ENCODE measurements at places on chromosomes 7 and 10.

- DNase-seq = no peak
Measured at GRCh38 chr7:16810112-16810511, 5.3 kb upstream of the AGR2 start.

- no peak for DNase-seq
Measured at GRCh38 chr7:99379043-99379577, 4.6 kb downstream of the ARPC1B start.

DNA sequence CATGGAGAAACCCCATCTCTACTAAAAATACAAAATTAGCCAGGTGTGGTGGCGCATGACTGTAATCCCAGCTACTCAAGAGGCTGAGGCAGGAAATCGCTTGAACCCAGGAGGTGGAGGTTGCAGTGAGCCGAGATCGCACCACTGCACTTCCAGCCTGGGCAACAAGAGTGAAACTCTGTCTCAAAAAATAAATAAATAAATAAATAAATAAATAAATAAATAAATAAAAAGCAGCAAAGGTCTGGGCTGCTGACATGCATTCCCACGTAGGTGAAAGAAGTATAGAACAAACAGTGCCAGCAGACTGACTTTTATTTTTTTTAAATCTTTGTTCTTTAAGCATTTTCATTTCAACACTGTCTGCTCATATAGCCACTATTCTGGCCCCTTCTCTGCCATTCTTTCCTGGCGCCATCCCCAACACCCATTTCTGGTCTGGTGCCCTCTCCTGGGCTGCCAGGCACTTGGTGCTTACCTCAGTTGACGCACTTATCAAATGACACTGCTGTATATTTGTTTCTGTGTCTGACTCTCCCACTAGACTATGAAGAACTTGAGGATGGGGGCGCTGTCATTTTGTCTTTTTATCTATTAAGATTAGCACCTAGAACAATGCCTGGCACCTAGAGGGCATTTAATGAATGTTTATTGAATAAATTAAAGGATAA, 15.6 kb downstream of the FAM107B start:
- DNase-seq = no peak

GRCh38 chr10:14616955-14617730, 157.6 kb downstream of the FAM107B start:
- DNase-seq = no peak

GRCh38 chr7:9240001-9240400, 806.6 kb downstream of the NXPH1 start:
- DNase-seq = no peak

GRCh38 chr7:140219672-140220524, 43.1 kb upstream of the KDM7A start:
- DNase-seq = no peak

DNA sequence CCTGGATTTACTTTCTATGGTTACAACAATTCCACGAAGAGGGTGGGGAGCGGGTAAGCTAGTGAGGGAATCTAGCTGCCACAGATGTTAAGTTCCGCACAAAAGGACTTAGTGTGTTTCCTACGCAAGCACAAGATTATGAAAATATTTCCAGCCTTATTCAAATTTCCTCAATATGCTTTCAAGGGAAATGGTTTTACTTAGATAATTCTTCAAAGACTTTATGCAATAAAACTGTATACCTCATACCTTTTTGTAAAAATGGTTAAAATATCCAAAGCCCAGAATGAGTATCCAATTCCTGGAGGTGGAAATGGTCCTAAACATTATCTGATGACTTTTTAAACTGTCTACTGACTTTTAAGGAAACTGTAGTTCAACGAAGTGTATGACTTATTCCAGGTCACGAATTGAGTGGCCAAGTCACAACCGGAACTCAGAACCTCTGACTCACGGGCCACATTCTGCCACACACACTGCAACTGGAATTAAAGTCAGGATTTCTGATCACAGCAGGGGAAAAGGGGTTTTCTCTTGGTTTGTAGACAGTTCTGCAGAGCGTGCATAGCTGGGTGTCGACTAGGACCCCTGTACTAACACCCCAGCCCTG, 20.2 kb upstream of the INSIG1 start:
- no peak for DNase-seq

- no peak for DNase-seq
Measured at GRCh38 chr10:70474780-70475179, 3.8 kb upstream of the PALD1 start.

GRCh38 chr10:15363031-15363430, 8.1 kb downstream of the FAM171A1 start:
- DNase-seq = no peak

DNA sequence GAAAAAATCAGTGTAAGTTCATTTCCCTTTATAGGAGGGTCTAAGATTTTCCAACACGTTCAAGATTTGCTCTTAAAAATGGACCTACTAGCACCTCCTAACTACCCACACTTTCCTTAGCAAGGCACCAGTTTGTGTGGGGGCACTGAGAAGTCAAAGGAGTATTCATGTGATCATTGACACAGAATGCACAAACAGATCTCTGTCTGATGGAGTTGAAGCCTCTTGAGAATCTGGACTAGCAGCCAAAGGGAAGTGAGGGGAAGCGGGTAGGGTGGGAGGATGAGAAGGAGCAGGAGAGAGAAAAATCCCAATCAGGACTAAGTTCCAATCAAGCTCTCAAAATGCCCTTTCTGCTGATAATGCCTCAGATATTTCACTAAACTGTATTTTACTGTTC, 4.1 kb downstream of the MMS19 start:
- no peak for DNase-seq

- no peak for DNase-seq
Measured at GRCh38 chr10:84826704-84827103, 498.3 kb downstream of the CCSER2 start.

DNA sequence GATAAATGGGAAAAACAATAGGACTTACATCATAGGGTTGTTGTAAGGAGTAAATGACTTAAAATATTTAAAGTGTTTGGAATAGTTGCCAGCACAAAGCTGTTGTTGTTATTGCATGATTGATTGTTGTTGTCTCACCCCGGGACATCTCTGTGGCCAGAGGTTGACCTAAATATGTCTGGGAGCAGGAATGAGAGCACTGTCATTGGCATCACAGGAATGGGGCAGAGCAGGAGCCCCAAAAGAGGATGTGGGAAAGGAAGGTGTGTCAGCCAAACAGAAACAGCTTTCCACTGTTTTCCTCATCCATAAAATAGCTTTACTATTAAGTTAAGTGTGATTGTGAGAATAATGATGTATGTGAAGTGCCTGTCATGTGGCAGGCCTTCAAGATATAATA, 121.6 kb downstream of the TMEM168 start:
- DNase-seq = no peak

DNA sequence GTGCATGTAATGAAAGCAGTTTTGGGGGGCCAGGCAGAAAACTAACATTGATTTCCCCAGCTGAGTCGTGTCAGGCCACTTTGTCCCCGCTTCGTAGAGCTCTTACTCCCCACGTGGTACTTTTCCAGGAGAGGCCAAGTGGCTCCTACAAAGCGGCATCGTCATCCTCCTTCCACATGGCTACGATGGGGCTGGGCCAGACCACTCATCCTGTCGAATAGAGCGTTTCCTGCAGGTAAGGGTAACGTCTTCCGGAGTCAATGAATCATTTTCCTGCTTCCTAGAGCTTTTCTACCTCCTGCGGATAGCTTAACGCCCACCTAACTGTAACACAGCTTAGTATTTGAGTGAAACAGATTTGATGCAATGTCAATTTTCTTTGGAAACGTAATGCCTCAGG, 21.7 kb upstream of the SEC61A2 start:
- no peak for DNase-seq

DNA sequence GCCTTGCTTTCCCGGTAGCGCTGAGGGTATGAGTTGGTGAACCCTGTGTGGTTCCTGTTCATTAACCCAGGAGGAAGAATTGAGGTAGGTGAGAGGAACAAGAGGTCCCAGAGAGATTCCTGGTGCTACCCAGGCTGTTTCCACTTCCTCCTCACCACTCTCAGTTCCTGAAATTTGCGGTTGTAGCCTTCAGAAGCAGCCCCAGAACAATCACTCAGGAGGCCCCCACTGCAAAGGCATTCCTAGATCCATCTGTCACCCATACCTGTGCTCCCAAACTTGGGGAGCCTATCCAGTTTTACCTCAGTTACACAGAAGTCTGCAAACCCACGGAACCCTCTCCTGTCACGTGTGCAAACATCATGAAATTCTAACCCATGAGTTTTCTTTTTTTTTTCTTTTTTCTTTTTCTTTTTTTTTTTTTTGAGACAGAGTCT, 9.0 kb upstream of the PIP4K2A start:
- DNase-seq = no peak

- DNase-seq = no peak
Measured at GRCh38 chr7:51198654-51199053, 118.0 kb downstream of the COBL start.

- DNase-seq = no peak
Measured at GRCh38 chr10:91049296-91049987, 128.6 kb upstream of the ANKRD1 start.

DNA sequence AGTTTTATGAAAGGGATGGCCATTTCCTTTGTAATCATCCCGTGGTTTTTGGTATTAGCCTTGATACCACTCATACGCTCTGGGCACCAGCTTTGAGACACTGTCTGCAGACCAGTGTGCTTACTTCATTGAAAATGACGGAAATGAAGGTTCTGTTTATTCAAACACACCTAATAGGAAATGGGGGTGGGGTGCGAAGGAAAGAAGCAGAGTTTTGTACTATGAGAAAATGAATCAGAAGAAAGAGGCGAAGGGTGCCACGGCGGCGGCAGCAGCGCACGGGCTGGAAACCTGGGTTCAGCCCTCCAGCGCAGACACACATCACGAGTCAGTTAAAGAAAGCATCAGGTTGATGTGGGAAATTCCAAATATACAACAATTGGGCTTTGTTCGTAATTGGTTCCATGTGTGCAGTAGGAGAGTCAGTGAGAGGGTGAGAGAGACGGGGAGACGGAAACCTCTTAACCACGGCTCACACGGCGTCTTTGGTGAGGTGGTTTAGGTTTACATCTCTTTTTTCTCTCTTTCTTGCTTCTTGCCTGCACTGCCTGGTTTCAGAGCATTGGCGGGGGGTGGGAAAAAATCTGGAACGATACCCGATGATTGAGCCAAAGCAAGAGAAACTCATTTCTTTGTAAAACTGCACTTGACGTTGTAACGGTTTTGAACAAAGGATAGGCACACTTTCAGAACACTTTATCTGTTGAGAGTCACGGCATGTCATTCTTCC, 321.2 kb downstream of the FRMD4A start:
- peak; percentile 55 for DNase-seq

DNA sequence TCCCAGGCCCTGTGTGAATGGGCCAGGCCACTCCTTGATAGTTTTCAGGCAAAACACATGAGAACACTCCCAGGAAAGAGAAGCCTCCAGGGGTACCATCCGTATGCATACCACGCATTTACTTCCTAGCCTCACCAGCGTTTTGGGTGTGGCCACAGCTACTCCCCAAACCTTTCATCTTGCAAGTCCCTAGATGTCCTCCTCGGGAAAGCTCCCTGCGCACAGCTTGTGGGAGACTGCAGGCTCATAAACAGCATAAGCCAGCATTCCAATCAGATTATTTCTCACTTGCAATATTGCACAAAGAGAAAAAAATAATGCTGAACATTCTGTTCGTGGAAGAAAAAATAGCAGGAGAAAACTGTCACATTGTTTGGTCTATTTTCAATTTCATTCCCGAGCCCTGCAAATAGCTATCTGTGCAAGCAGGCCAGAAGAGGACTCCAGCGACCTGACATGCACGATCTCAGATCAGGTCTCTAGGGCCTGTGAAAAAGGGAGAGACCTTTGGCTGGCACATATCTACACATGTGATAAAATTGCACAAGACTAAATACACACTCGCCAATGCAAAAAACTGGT, 175.6 kb downstream of the PLXNA4 start:
- DNase-seq = no peak

- no peak for DNase-seq
Measured at GRCh38 chr7:149194799-149195179, 557 bp upstream of the ZNF282 start.

DNA sequence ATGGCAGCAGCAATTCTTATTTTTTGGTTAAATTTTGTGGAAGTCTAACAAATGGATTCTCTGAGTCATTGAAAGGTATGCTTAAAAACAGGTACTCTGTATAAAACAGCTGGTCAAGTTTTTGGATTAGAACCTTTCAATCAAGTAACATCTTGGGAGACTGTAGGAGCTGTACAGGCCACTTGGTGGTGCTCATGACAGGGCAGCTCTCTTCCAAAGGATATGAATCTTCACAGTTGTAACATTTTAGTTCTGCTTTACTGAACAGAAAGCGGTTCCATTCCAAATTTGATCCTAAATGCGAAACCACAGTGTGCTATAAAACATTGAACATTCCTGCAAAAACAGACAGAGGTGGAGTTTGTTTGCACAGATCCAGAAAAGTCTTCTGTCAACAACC, 44.5 kb upstream of the AGR3 start:
- no peak for DNase-seq

DNA sequence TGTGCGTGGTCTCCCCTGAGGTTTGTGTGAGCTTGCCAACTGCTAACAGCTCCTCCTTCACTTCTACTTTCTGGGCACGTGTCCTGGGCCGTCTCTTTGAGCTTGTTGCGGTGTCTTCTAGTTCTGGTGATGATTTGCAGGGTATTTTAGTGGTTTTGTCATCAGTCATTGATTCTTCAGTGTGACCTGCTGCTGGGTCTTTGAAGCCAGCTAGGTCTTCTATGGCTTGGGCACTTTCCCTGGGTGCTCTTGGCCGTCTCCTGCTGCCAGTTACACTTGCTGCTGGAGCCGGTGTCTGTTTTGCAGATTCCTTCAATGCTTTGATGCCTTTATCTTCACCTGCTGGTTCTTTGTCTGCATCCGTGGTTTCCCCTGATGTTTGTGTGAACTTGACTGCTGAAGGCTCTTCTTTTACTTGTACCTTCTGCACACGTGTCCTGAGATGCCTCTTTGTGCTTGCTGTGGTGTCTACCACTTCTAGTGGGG, 23.0 kb downstream of the MKI67 start:
- no peak for DNase-seq

- DNase-seq = no peak
Measured at GRCh38 chr7:144821067-144821466, 14.8 kb downstream of the TPK1 start.

GRCh38 chr7:19376538-19376937, 231.3 kb upstream of the FERD3L start:
- no peak for DNase-seq

DNA sequence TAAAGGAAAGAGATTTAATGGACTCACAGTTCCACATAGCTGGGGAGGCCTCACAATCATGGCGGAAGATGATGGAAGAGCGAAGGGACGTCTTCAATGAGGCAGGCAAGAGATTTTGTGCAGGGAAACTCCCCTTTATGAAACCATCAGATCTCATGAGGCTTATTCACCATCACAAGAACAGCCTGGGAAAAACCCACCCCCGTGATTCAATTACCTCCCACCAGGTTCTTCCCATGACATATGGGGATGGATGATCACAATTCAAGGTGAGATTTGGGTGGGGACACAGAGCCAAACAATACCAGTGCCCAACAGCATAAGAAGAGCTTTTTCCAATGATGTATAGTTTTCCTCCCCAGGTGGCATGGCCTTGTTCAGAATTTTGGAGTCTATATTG, 11.2 kb upstream of the C7orf33 start:
- DNase-seq = no peak

DNA sequence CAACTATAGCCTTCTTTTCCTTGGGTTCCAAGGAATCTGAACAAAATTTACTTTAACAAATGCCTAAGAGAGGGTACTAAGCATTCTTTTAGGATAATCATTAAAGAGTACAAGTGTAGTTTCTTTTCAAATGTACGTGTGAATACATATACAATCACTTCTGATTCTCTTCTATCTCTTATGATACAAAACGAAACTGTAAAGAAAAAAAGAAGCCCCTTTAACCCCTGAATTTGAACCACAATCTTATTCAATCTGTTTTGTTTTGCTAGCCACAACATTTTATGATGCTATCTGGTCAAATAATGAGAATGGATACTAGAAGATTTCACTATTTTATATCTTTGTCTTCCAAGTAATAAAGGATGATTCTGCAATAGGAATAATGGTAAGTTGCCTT, 48.7 kb downstream of the SIRT1 start:
- DNase-seq = no peak
